ENCODE measurements at places on chromosomes 12 and 14. TPM values are rescaled to one million over a fixed set of nuclear protein-coding genes. Genes with fewer than 3 reads are reported as not detected.
A peak's percentile ranks its signal among the peaks of the same experiment; 100 is the strongest.

The RERG gene
- polyA plus RNA-seq: 6.7 TPM

The LRP1-AS gene
- polyA plus RNA-seq: not detected

The VRK1 gene
- polyA plus RNA-seq: 3.0 TPM

The ATG2B gene
- 10.7 TPM for polyA plus RNA-seq

DNA sequence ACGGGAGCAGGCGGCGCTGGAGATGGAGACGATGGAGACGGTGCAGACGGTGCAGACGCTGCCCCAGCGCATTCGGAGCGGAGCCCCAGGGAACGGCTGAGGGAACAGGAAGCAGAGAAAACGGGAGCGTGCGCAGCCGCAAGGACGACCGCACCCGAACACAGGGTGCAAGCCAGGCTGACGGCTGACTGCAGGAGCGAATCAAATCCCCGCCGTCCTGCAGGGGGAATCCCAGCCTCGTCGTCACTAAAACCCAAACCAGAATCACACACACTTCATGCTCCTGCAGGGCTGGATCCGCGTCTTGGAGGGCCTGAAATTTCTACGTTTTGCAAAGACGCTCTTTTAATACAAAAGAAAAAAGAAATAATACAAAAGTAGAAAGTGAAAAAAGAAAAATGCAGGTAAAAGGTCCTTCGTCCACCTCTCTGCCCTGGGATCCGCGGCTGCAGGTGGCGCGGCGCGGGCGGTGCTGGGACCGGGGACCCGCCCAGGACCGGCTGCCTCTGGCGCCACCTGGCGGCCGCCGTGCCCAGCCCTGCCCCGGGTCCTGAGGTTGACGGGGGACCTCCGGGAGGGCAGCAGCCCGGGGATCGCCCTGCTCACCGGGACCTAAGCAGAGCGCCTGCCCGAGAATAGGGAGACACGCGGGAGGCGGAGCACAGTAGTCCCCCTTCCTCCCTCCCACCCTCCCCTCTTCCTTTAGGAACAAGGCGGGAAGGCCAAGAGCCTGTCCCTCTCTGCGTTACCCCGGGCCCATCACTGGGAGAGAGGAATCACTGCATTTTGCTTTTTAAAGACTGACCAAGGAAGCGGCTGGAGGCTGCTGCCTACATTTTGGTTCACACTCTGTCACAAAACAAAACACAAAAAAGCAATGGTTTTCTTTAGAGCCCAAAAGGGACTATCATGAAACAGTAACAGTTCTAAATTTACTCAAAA lies 20.1 kb downstream of the STX2 start:
- DNase-seq: peak; percentile 39

DNA sequence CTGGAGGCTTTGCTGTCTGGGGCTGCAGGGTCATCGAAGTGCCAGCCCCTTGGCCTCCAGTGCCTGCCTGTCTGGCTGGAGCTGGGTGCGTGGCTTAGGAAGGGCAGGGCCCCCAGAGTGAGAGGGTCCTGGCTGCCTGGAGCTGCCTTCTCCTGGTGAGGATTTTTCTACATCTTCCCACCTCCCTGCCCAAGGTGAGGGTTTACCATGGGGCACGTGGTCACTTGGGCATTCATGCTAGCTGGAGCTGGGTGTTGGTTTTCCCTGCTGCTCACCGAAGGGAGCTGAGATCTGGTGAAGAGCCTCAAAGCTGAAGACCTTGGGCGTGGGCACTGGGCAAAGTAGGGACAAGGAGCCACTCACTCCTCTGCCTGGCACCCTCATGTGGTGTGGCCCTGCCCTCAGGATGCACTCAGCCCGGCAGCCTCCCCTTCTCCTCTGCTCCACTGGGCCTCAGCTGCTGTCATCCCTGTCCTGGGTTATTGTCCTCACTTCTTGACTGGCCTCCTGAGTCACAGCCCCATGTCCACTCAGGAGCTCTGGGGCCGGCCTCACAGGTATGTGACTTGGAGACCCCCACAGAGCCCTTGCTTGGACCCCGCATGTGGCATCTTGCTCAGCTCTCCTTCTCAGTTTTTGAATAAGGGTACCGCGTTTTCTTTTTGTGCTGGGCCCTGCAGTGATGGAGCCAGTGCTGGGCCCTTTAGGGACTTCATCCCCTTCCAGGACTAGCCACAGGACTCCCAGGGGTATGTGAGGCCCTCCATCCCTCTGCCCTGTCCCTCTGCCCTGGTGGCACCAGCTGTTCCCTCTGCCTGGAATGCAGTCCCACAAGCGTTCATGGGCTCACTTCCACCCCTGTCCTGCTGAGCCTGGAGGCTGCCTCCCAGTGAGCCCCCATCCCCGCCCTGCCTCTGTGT lies 1.6 kb downstream of the CEP170B start:
- no peak for DNase-seq

DNA sequence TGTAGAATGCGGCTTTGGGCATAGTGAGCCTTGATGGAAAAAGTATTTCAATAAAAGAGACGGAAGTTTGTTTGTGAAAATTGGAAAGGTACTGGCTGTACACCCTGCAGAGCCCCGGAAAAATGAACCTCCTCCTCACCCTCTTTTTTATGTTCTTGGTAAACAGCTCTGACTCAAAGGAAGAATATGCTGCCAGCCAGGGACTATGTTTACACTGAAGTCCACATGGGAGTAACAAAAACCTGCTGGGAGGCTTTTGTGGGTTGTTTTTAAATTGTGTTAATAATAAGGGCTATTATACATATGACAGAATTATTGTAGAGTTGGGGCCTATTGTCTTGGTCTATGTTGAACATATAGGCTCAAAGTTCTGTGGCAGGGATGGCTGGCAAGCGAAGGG lies 70.7 kb downstream of the TTC8 start:
- DNase-seq: no peak

- DNase-seq: no peak
These were observed 2.4 kb downstream of the EMP1 start for GRCh38 chr12:13198876-13199275.

- DNase-seq: peak; percentile 48
These were observed 3.9 kb downstream of the HOXC5 start for GRCh38 chr12:54036620-54037359.

- no peak for DNase-seq
These were observed 127.2 kb downstream of the IPO8 start for GRCh38 chr12:30568453-30568852.

GRCh38 chr14:93100570-93100969 lies 15.2 kb downstream of the ITPK1 start:
- DNase-seq: no peak

DNA sequence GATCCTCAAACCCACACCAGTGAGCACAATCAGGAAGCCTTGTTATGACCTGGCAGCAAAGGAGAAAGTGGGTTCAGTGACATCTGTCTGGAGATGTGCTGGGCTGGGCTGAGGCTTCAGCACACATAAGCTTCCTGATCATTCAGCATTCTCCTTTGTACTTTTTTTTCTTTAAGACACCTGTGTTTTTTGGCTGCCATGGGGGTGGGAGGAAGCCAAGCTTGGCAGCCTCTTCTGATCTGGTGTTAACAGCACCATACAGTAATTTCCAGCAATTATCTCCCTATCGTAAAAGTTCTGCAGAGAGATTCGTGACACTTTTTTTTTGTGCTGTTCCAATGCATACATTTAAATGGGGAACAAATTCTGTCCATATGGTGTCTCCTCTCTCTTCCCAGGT lies 38.9 kb upstream of the RASSF3 start:
- DNase-seq: no peak

- no peak for DNase-seq
These were observed 241.0 kb upstream of the TBX3 start for GRCh38 chr12:114924946-114925475.

All from pancreas (tissue), 10 donors.